ENCODE measurements at places on chromosomes 3 and 15. TPM values are rescaled to one million over a fixed set of nuclear protein-coding genes. Genes with fewer than 3 reads are reported as not detected.

CSPG4 gene
- total RNA-seq, result 0.95 TPM

MED12L gene
- 0.28 TPM for total RNA-seq

CCR9 gene
- total RNA-seq, result not detected

IQCF5 gene
- total RNA-seq, result not detected

DNA sequence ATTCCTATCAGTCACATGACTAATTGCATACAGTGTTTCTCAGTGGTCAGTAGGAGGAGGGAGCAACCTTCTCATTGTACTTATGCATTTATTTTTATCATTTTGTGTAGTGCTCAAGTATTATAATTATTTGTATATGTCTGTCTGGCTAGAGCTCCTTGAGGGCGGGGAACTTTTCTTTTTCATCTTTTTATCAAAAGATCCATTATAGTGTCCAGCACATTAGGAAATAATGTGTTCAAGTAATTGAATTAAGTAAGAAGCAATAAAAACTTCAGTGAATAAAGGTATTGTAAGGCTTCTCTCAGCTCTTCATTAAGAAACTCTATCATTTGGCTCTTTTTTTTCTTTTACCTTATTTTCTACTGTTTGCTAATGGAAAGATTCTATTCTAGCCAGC lies 18.8 kb downstream of the FGF7 start:
- no peaks in the 10 kb centered on the region for H3K36me3 ChIP-seq
- no peaks in the 10 kb centered on the region for H3K27me3 ChIP-seq
- H3K4me1 ChIP-seq, result no peaks in the 10 kb centered on the region
- no peak overlapping the region for H3K27ac ChIP-seq

DNA sequence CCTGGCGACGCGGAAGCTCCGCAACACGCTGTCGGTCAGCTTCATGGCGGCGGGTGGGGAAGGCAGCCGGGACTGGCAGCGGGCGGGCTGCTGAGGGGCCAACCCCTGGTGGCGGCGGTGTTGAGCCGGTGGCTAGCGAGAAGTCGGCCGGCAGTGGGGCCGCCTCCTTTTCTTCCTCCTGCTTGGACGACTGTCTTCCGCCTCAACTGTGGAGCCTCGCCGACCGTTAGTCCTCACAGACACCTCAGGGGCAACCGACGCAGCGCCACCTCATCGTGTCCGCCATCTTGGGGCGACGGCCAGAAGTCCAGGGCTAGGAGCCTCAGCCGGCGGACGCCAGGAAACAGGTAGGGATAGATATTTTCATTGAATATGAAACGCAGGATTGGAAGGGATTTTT lies 875.1 kb downstream of the NSUN3 start:
- H3K27me3 ChIP-seq, result no peaks in the 10 kb centered on the region
- H3K4me3 ChIP-seq, result no peak overlapping the region
- no peak overlapping the region for H3K27ac ChIP-seq
- H3K36me3 ChIP-seq, result no peaks in the 10 kb centered on the region
- no peaks in the 10 kb centered on the region for H3K4me1 ChIP-seq
- no peak for DNase-seq

DNA sequence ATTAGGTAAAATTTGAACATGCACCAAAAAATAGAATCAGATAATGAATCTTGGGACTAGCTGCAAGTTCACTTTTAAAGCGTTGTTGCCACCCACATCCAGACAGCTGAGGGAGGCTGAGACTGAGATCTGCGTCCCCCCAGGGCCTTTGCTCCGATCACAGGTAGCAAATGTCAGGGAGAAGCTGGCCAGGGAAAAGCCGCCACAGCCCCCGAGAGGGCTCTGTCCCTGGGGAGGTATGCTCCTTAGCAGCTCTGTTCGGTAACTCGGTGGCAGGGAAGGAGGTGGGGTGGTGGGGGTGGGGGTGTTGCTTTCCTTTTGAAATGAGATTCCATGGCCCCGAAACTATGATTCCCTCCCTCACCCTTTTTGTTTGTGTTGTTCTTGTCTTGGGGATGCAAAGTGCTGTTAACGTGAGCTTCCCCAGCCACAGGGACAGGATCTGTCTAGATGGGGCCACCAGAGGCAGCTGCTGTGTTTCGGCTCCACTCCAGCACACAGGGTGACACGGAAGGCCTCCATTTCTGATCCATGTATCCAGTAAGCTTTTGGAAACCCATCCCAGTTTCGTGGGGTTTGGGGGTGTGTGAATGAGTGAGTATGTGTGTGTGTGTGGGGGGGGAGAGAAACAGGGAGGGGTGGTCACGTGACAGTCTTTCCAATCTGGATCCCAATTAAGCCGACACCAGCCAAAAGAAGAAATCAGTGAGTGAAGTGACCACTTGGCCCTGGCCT lies 1.1 kb upstream of the MINAR1 start:
- peak overlapping the region; percentile 59 for H3K27ac ChIP-seq
- DNase-seq, result no peak
- peaks cover 3% of the 10 kb centered on the region for H3K4me1 ChIP-seq
- no peaks in the 10 kb centered on the region for H3K36me3 ChIP-seq
- peak overlapping the region; percentile 44 for H3K4me3 ChIP-seq
- no peaks in the 10 kb centered on the region for H3K27me3 ChIP-seq

GRCh38 chr3:63481627-63482026 lies 170.8 kb upstream of the SNTN start:
- no peaks in the 10 kb centered on the region for H3K36me3 ChIP-seq
- H3K27ac ChIP-seq, result no peak overlapping the region

DNA sequence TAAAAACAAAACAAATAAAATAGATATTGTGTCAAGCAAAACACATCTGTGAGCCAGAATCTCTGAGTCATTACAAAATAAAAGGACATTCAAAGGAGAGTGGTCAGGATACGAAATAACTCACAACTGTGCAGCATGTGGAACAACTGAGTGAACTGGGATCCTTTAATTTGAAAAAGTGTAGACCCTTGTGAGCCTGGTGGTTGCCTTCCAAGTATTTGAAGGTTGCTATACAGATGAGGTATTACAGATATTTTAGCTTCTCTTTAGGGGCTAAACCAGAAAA lies 26.7 kb downstream of the KCNMB2 start:
- H3K4me3 ChIP-seq, result no peak overlapping the region
- no peaks in the 10 kb centered on the region for H3K4me1 ChIP-seq
- H3K27me3 ChIP-seq, result no peaks in the 10 kb centered on the region
- H3K36me3 ChIP-seq, result no peaks in the 10 kb centered on the region

DNA sequence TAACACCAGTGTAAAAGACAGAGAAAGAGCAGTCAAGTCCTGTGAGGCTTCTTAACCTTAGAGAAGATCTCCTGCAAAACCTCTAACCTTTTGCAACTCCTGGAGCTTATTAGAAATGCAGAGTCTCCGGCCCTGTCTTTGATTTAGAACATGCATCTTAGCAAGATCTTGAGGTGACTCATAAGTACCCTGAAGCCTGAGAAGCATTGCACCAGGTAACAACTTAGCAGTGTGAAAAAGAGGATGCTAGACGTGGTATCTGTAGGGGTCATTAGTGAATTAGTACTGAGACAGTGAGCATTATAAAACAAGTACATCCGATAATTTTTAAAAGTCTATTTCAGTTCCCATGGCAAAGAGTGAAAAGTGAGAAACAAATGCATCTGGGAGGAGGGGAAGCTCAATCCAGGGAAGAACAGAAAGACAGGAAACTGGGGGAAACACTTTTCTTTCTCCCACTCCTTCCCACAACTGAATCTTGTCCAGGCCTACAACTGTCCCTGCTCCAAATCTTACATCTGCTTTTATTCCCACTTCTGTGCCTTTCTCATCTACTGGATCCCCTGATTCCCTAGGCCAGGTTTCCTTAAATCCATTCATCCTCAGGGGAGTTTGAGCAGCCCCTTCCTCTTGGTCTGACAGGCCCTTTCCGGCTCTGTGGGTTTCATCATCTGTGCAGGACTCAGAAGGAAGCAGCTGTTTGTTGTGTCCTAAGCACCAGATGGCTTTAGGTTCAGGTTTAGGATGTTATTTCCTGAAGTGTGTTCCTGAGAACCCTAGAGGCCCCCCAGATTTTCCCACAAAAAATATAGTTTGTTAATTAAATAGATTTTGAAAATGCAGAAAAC lies 128.1 kb upstream of the IL12A start:
- no peaks in the 10 kb centered on the region for H3K36me3 ChIP-seq
- H3K4me1 ChIP-seq, result no peaks in the 10 kb centered on the region
- no peak for DNase-seq

- H3K27me3 ChIP-seq, result no peaks in the 10 kb centered on the region
- no peaks in the 10 kb centered on the region for H3K36me3 ChIP-seq
Measured at GRCh38 chr3:149042789-149043386, 43.4 kb downstream of the HLTF start.

DNA sequence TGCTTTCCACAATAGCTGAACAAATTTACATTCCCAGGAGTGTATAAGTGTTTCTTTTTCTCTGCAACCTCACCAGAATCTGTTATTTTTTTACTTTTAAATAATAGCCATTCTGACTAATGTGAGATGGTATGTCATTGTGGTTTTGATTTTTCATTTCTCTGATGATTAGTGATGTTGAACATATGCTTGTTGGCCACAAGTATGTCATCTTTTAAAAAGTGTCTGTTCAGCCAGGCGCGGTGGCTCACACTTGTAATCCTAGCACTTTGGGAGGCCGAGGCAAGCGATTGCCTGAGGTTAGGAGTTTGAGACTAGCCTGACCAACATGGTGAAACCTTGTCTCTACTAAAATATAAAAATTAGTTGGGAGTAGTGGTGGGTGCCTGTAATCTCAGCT lies 619.3 kb downstream of the SI start:
- no peak for DNase-seq
- no peak overlapping the region for H3K4me3 ChIP-seq
- H3K27me3 ChIP-seq, result no peaks in the 10 kb centered on the region
- no peaks in the 10 kb centered on the region for H3K4me1 ChIP-seq

- no peaks in the 10 kb centered on the region for H3K36me3 ChIP-seq
- no peak overlapping the region for H3K27ac ChIP-seq
- DNase-seq, result no peak
- no peaks in the 10 kb centered on the region for H3K27me3 ChIP-seq
- no peaks in the 10 kb centered on the region for H3K4me1 ChIP-seq
- no peak overlapping the region for H3K4me3 ChIP-seq
Measured at GRCh38 chr3:179732661-179733348, 80.0 kb downstream of the USP13 start.

DNA sequence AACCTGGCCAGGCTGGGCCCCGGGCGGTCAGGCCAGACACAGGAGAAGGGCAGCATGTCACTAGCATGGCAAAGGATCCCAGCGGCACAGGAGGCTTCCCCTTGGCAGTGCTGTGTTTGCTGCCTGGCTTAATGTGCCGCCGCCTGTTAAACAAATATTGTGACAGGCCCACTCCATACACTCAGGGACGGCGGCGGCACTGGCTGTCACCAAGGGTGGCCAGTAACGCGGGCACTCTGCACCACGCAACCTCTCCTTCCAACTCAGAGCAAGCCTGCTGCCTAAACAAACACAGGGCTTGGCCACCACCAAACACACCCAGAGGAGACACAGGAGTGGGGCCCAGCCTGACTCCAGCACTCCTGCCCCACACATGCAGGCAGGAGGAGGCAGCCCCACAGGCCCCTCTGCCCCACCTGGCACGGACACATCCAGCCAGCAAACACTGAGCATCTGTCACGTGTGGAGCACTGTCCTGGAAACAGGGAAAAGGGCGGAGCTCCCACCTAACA lies 48.0 kb downstream of the TPRA1 start:
- H3K27ac ChIP-seq, result no peak overlapping the region
- H3K27me3 ChIP-seq, result no peaks in the 10 kb centered on the region
- DNase-seq, result peak; percentile 57
- H3K4me3 ChIP-seq, result no peak overlapping the region

Measured in pancreas (tissue), 10 donors.